Left renal cortex interstitium (tissue), 4 donors: ENCODE measurements at places on chromosomes 7 and 10.

DNA sequence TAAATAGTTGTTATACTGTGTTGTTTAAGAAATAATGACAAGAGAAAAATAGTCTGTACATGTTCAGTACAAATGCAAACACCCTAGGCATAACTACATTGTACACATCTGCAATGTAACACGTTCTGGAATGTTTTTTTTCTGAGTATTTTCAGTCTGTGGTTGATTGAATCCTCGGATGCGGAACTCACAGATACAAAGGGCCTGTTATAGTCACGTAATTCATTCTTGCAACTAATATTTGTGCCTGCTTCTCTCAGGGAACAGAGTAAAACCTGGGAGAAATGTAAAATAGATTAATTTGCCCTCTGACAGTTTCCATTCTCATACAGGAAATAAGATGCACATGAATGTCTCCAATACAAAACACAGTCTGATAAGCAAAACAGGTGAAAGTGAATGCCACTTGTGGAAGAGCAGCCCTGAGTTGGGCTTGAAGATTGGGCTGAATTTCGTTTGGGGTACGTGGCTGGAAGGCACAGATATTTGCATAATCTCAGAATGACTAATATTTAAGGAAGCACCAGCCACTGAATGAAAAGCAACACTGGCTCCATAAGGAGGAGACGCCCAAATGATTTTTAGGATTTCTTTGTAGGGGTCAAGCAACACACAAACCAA lies 19.1 kb downstream of the DENND2A start:
- DNase-seq = no peak

DNA sequence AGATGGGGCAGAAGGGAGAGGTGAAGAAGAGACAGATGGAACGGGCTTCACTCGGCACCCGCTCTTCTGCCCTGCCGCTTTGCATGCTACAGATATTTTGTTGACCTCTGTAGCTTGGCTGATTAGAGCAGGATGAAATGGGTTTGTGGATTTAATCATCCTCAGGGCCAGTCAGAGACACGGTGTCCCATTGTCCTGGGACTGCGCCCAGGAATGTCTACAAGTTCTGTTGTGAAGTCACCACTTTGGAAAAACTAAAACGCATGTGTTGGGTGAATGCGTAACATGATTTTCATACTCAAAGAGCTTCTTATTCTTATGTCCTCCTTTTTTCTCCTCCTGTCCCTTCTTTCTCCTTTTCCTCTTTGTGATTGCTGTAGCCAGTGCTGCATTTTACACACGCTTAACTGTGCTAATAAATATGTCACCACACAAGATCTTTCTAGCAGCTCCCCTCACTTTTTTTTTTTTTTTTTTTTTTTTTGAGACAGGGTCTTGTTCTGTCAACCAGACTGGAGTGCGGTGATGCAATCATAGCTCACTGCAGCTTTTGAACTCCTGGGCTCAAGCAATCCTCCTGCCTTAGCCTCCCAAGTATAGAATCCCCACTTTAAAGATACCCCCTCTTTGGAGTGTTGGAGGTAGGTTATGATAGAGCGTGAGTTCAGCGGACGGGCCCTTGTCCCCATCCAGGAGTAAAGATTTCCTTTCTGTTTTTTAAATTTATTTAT lies 3.4 kb downstream of the CPA4 start:
- DNase-seq = no peak

DNA sequence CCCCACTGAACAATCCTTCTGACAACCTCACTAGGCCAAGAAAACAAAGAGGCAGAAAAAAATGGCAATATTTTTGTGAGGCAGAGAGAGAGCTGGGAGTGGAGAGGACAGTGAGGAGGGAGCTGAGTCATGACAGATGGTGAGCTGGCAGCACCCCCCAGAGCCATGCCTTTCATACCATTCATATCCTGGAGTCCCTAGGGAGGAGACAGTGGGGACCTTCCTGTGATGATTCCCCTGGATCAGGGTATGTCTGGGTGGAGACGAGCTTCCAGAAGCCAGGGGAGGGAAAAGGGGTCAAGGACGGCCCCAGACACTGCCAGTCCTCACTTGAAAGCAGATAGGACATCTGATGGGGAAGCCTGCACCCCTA lies 160.5 kb downstream of the ADAM12 start:
- DNase-seq = no peak

DNA sequence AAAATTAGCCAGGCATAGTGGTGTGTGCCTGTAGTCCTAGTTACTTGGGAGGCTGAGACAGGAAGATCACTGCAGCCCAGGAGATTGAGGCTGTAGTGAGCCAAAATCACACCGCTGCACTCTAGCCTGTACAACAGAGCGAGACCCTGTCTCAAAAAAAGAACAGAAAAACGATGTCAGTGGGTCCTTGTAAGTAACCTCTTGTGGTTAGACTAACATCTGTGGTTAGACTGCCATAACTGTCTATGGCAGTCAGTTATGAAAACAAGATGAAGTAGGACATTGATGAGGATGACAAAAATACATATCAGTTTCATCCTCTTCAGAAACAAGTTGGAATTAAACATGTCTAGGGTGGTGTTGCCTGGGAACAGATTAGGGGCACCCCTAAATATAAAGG lies 53.3 kb downstream of the AKAP9 start:
- no peak for DNase-seq

DNA sequence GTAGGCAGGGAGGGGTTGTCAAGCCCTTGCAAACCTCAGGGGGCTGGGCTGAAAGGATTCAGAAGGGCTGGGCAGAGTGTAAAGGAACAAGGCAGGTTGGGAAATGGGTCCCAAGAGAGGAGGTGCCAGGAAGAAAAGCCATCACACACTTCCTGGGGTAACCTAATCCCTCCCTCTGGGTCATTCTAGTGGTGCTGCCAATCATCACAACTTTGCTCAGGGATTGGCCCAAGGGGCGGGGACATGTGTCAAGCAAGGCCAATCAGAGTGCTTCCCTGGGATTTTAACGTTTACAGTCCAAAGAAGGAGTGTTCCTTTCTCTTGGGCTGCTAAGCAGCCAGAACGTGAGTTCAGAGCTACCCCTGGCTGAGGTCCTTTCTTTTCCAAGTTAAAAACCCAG lies 57.1 kb upstream of the NPTX2 start:
- no peak for DNase-seq

- DNase-seq = no peak
Observed at GRCh38 chr10:34178756-34179155, 636.3 kb downstream of the PARD3 start.

- no peak for DNase-seq
Observed at GRCh38 chr10:69629897-69630650, at the start of gene FAM241B. Gene FAM241B, plus strand, starts transcription at chr10:69630247. Its CDS starts 1,497 bp downstream, at chr10:69631744.

GRCh38 chr10:129094861-129095260 lies 372.2 kb upstream of the MGMT start:
- DNase-seq = no peak

- no peak for DNase-seq
Observed at GRCh38 chr10:59856104-59856503, 50.3 kb downstream of the CCDC6 start.

DNA sequence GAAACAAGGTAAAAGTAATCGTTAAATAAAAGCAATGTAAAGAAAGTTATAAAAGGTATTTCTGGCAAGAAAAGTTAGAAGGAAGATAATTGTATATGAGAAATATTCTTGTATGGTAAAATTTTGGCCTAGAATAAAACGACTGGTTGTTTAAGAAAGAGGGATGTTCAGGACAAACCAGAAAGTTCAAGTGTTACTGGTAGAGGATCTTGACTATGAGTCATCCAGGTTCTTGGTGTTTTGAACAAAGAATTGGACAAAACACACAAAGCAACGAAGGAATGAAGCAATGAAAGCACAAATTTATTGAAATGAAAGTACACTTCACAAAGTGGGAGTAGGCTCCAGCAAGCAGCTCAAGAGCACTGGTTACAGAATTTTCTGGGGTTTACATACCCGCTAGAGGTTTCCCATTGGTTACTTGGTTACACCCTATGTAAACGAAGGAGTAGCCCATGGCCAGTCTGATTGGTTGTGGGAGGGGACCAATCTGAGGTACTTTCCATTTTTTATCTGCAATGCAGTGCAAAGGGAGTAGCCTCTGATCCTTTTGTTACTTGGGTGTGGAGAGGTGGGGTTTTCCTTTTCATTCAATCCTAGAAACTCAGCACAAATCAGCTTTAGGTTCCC lies 22.4 kb upstream of the GARS1 start:
- no peak for DNase-seq

GRCh38 chr7:110105307-110105706 lies 985.6 kb upstream of the LRRN3 start:
- no peak for DNase-seq
